ENCODE measurements at places on chromosomes 12 and 14. TPM values are rescaled to one million over a fixed set of nuclear protein-coding genes. Genes with fewer than 3 reads are reported as not detected.

Gene CPSF6
- polyA plus RNA-seq, result 93.4 TPM

Gene FGD6
- 12.1 TPM for polyA plus RNA-seq

Gene CLEC6A
- 0.08 TPM for polyA plus RNA-seq

Gene PLCZ1
- polyA plus RNA-seq, result 1.7 TPM

Gene GPR65
- polyA plus RNA-seq, result 0.58 TPM

Gene EPYC
- polyA plus RNA-seq, result not detected

Gene P3H3
- 24.5 TPM for polyA plus RNA-seq

Gene NKX2-1
- polyA plus RNA-seq, result 0.13 TPM

Gene GNPTAB
- 36.7 TPM for polyA plus RNA-seq

Gene NPAS3
- polyA plus RNA-seq, result 10.9 TPM

Gene AQP2
- 113 TPM for polyA plus RNA-seq

Data from right renal pelvis (tissue), 4 donors.